MCF 10A (cell line): ENCODE measurements at places on chromosomes 7 and 10. TPM values are rescaled to one million over a fixed set of nuclear protein-coding genes. Genes with fewer than 3 reads are reported as not detected.

DNA sequence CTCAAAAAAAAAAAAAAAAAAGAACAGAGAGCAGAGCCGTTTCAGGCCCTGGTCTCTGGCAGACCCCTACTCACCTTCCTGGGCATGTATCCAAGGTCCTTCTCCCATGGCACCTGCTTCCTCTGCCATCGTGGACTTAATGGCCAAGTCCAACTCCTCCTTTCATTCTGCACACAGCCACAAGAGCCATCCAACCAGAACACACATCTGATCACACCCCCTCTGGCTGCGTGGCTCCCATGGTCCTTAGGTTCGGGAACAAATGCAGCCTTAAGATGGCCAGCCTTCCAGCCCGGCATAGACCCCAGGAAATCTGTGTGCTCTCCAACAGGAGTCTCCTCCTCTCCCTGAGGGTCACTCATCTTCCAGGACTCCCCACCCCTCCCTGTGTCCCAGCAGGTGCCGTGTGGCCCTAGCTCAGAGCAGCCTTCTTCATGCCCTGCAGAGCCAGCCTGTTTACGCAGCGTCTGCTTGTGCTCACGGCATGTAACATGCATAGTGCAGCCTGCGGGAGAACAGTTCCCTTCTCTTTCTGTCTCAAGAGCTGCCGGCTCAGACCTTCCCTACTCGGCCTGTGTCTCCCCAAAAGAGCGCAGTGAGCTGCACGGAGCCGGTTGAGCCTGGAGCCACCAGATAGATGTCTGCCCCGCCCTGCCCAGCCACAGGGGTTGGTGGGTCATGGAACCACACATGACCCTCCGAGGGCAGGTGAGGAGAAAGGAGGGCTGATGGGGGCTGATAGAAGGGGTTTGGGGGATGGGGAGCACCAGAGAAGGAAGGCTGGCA is 157.3 kb downstream of the NRF1 start:
- no peak overlapping the region for H3K27ac ChIP-seq
- H3K36me3 ChIP-seq: no peaks in the 10 kb centered on the region

- H3K4me3 ChIP-seq: no peak overlapping the region
- H3K4me1 ChIP-seq: peaks cover 5% of the 10 kb centered on the region
- DNase-seq: no peak
- H3K27ac ChIP-seq: no peak overlapping the region
- no peaks in the 10 kb centered on the region for H3K27me3 ChIP-seq
Observed at GRCh38 chr7:94410413-94411187, 15.9 kb downstream of the COL1A2 start.

DNA sequence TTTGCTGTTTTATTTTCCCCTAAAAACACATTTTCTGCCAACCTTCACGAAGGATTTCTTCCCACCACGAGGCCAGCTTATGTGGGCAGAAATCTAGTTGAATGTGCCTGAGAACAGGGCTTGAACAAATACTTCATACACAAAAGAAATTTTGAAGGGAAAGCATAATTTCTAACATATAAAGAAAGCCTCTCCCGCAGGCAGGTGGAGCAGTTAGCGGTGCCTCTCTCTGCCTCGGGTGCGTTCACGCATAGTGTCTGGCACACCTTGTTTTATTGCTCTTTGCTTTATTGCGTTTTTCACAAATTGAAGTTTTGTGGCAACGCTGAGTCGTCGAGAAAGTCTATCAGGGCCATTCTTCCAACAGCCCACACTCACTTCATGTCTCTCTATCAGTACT is 7.0 kb upstream of the CSGALNACT2 start:
- H3K4me3 ChIP-seq: no peak overlapping the region
- H3K27me3 ChIP-seq: no peaks in the 10 kb centered on the region
- no peak overlapping the region for H3K27ac ChIP-seq
- no peak for DNase-seq
- peaks cover 25% of the 10 kb centered on the region for H3K4me1 ChIP-seq
- no peaks in the 10 kb centered on the region for H3K36me3 ChIP-seq

- no peak overlapping the region for H3K4me3 ChIP-seq
- peaks cover 12% of the 10 kb centered on the region for H3K27me3 ChIP-seq
- H3K27ac ChIP-seq: no peak overlapping the region
- DNase-seq: no peak
Observed at GRCh38 chr7:38367301-38367890, 94.0 kb upstream of the TARP start.

- no peak for DNase-seq
- H3K4me1 ChIP-seq: peaks cover 10% of the 10 kb centered on the region
- peaks cover 73% of the 10 kb centered on the region for H3K36me3 ChIP-seq
Observed at GRCh38 chr7:43609097-43609496, 26.2 kb downstream of the STK17A start.

Gene PDZD7
- 0.27 and 0.58 TPM in 2 replicates for total RNA-seq

Gene AKR1C8
- 0.27 TPM in 1 of 2 replicates, not detected in the other for total RNA-seq

Gene CTTNBP2
- 0.17 and 0.98 TPM in 2 replicates for total RNA-seq

Gene CUX1
- 47.6 and 63.7 TPM in 2 replicates for total RNA-seq
